ENCODE measurements at places on chromosomes 12 and 14. TPM values are rescaled to one million over a fixed set of nuclear protein-coding genes. Genes with fewer than 3 reads are reported as not detected.

Gene EML1
- total RNA-seq: 32.1 TPM

Gene CYP46A1
- 0.09 TPM for total RNA-seq

Gene AMDHD1
- total RNA-seq: not detected

Gene RAB3IP
- total RNA-seq: 18.0 TPM

Gene AGAP2
- 0.09 TPM for total RNA-seq

Gene MORN3
- 1.1 TPM for total RNA-seq

Gene LRRC9
- not detected for total RNA-seq

Gene GPD1
- not detected for total RNA-seq

Gene PYGL
- 63.3 TPM for total RNA-seq

Gene NGB
- not detected for total RNA-seq

All from endothelial cell of coronary artery (primary cell).